ENCODE measurements at places on chromosomes 3 and 15.

GRCh38 chr3:187193181-187193580, 4.1 kb upstream of the RTP1 start:
- no peak for DNase-seq

- DNase-seq: no peak
Observed at GRCh38 chr3:185069037-185070030, 83.5 kb downstream of the C3orf70 start.

DNA sequence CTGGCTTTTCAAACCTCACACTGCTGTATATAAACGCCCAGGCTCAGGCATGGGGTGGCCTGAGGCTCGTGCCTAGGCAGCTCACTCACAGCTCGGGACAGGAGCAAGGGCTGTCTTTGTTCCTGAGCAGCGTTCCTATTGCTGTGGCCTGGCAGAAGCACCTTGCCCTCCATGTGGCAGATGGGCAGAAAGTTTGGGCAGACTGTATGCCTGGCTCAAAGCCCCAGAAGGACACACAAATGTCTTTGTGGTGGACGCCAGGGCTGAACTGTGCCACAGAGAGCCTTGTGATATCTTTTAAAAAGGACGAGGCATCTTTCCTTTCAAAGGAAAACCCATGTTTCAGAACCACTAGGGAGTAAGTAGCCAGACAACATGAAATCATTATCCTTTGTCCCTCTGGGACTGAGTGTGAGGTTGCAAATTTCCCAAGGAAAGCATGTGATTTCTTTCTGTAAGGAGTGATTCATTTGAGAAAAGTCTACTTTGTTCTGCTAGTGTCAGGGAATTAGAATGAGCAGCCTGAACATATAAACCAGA, 29.3 kb upstream of the UBE2E1 start:
- DNase-seq: no peak

DNA sequence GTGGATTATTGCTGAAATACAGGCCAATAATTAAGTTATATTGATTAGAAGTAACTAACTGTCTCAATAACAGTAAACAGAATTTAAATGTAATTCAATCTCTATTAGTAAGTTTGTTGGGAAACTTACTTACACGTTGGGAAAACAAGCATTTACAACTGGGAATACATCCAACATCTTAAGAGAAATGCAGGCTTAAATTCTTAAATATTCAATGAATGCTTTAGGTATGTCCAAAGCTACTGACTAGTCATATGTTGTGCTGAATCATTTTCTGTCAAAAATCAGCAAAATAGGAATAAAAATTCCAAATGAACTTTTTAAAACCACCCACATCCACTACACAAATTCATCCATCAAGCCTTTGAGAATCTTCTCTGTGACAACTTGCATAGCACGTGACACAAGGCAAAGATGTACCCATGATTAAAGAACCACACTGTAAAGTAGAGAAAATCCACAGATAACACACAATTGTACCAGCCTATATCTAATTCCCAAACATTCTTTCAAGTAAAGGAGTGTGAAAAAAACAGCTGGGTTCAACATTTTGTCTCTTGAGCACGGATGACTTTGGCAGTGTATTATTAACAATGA, 60.0 kb downstream of the NMNAT3 start:
- no peak for DNase-seq

DNA sequence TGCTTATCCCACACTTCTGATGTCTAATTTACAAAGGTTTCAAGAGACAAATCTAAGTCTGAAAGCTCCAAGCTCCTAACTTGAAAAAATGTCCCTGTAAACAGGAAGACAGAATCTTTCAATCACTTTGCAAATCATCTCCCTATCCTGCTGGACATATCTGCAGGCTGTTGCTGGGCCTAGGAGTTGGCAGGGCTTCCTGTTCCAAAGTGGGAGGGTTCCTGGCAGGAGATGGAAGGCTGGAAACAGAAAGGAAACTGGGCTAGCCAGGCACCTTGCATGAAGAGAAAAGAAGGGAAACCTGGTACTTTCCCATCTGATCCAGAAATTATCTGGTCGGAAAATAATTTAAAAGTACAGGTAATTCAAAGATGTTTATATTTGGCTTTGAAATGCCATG, 227.3 kb upstream of the IL12A start:
- no peak for DNase-seq

- DNase-seq: no peak
Observed at GRCh38 chr3:147414390-147415138, 5.4 kb downstream of the ZIC1 start.

GRCh38 chr3:38354588-38355330, 8.2 kb downstream of the XYLB start:
- no peak for DNase-seq

GRCh38 chr3:129416415-129416814, 12.0 kb downstream of the EFCAB12 start:
- no peak for DNase-seq

GRCh38 chr3:130609166-130609979, 92.4 kb downstream of the COL6A6 start:
- no peak for DNase-seq

- no peak for DNase-seq
Observed at GRCh38 chr3:28240441-28240840, 978 bp upstream of the CMC1 start.

GRCh38 chr15:65870889-65871533, 1.7 kb downstream of the RAB11A start:
- DNase-seq: no peak

DNA sequence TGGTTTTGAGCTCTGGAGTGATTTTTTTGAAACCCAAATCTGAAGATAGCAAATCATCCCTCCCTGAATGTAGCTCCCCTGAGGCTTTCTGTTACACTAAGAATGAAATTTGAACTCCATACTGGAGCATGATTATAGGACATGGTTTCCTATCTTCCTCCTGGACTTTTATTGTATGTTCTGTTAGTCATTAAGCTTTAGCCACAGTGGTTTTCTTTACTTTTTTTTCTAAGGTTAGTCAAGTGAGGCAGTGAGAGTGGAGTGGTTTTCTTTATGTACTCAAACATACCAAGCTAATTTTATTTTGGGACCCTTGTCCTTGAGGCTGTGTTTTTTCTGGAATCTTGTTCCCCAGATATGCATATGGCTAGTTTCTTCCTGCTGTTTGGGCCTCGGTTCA, 55.2 kb upstream of the FRMD4B start:
- DNase-seq: no peak

GRCh38 chr15:100572362-100572983, 29.5 kb downstream of the LINS1 start:
- DNase-seq: no peak

- no peak for DNase-seq
Observed at GRCh38 chr3:47225310-47225906, 57.2 kb downstream of the KIF9 start.

GRCh38 chr15:29988701-29989100, 94.1 kb upstream of the GOLGA8J start:
- no peak for DNase-seq

DNA sequence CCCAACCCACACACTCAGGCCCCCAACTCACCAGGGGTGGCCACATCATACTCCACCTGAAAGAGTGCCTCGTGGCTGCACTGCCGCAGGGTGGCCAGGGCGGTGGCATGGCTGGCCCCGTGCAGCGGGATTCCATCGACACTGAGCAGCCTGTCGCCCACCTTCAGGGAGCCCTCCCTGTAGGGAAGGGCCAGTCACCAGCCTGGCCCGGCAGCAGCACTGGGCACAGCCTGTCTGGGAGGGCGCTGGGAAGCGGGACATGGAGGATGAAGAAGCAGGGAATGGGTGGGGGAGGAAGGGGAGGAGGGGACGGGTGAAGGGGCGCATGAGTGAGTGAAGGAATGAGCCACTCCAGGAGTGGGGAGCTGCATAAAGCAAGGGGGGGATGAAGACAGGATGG, 18.5 kb downstream of the GRIP2 start:
- no peak for DNase-seq

DNA sequence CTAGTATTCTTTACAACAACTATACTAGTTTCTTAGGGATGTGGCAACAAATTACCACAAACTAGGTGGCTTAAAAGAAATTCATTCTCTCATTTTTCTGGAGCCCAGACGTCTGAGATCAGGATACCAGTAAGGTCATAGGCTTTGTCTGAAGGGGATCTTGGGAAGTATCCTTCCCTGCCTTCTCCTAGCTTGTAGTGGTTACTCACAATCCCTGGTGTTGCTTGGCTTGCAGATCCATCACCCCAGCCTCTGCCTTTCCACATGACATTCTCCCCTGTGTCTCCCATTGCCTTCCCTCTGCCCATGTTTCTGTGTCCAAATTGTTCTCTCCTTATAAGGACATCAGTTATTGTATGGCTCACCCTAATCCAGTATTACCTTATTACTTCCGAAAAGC, 24.3 kb upstream of the CLDN1 start:
- DNase-seq: no peak

GRCh38 chr3:105791131-105791530, 77.7 kb downstream of the CBLB start:
- DNase-seq: no peak

GRCh38 chr3:50194903-50195500, 3.6 kb downstream of the GNAT1 start:
- DNase-seq: no peak

DNA sequence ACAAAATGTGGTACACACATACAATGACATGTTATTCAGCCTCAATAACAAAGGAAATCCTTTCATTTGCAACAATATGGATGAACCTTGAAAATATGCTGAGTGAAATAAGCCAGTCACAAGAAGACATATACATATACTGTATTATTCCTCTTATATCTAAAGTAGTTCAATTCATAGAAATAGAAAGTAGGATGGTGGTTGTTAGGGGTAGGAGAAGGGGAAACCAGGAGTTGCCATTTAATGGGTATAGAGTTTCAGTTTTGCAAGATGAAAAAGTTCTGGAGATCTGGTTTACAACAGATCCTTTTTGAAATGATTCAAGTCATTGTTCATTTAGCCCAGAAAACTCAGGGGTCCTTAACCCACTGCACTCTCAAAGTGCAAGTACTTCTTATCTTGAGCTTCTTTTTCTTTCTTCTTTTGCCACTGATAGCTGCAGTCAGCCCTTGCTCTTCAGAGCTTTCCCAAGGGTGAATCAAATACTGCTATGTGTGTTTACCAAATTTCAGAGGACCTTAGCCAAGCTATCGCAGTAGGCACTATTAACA, 208.0 kb upstream of the EOMES start:
- DNase-seq: no peak

DNA sequence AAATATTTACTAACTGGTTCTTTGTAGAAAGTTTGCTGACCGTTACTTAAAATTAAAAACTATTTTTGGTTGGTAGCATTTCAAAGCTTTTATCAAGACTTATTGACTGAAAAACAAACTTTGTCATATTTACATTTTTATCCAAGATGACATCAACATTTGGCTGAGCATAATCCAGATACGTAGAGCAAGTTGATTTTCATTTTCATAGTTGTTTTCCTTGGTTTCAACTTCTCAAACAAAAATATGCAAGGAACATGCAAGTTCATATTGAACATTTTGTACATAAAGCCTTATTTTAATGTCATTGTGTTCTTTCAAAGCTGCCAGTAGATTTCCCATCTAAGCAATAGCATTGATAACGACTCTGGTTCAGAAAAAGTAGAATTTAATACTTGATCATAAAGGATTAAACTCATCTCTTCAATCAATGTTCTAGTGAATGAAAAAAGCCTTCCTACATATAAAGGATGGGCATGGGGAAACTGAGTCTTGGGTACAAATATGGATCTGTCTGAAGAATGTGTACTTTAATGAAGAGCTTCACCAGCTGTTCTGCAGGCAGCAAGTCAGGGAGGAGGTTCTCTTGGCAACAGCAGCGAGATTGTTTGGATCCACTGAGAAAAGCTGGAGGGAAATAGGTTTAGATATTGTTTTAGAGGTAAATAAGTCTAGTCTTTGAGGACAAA, 5.6 kb downstream of the RAB8B start:
- no peak for DNase-seq

DNA sequence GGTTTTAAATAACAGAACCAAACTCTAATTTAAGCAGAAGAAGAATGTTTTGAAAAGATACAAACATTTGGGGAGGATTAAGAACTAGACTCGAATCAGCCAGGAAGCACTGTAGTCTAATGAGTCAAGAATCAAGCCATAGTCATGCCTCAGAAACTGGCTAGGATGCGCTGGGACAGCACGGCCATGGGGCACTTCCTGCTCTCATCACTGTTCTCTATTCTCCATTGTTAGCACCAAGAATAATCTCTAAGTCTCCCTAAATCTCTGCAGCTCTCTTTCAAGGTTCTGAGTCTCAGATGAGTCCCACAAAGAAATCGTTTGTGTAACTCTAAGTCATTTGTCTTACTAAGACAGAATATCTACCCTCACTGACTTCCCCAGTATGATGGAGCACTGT, 399.0 kb upstream of the KCNMB2 start:
- no peak for DNase-seq

GRCh38 chr3:24296441-24297205, 198.0 kb downstream of the THRB start:
- DNase-seq: no peak

- peak; percentile 64 for DNase-seq
Observed at GRCh38 chr3:113495035-113495434, 19.9 kb downstream of the SPICE1 start.

- DNase-seq: no peak
Observed at GRCh38 chr15:88803241-88803919, at the start of gene ACAN. TSS of gene ACAN (plus strand) at chr15:88803436. CDS start at chr15:88836207, 32,771 bp downstream.

GRCh38 chr3:7271631-7272030, 410.7 kb downstream of the GRM7 start:
- DNase-seq: no peak

DNA sequence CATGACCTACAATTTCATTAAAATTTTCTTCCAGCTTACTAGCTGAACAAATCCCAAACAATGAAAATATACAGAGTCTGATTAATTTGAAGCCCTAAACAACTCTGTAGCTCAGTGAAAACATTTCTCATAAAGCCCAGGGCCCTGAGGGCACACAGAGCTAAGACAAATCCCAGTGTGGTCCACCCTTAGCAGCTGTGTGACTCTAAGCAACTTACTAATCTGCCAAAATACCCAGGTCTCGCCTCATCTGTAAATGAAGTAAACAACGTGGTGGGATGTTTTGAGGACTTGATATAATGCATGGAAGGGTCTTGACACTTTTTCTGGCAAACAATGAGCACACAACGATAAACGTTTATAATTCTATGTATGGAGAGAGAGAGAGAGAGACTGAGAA, 158.4 kb downstream of the FHIT start:
- DNase-seq: no peak

DNA sequence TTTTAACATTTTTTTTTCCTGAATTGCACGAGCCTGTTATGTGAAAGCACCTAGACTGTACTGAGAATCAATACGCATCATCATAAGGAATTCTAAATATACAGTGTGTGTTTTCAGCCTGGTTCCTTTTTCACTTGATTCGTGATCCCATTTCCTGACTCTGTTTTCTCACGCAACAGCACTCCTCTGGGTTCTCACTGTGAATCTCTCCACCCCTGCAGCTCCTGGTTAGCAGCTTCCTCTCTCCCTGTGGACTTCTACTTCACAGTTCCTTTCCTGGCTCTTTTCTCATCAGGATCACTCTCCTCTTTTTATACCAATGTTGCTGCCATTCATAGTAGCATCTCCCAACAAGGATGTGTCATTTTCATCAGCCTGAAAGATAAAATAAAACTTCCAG, 297.2 kb downstream of the CADM2 start:
- DNase-seq: no peak

DNA sequence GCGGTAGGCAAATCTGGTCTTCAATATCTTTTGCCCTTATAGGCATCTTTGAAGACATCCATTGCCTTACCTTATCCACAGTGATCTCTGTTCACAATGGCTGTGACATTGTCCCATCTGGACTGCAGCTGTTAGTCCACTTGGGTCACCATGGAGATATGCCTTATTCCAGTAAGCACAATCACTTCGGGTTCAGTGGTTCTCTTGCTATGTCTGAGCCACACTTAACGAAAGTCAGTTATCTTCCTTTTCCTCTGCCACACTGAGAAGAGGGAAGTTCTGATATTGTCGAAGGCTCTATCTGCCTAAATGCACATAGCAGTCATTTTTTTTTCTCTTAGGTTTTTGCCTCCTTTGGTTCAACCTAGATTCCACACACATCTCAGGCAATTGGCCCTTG, 119.0 kb upstream of the SATB1 start:
- DNase-seq: no peak
